ENCODE measurements at places on chromosomes 11 and 22.

- no peak for DNase-seq
Observed at GRCh38 chr11:83023410-83023809, 48.3 kb downstream of the RAB30 start.

DNA sequence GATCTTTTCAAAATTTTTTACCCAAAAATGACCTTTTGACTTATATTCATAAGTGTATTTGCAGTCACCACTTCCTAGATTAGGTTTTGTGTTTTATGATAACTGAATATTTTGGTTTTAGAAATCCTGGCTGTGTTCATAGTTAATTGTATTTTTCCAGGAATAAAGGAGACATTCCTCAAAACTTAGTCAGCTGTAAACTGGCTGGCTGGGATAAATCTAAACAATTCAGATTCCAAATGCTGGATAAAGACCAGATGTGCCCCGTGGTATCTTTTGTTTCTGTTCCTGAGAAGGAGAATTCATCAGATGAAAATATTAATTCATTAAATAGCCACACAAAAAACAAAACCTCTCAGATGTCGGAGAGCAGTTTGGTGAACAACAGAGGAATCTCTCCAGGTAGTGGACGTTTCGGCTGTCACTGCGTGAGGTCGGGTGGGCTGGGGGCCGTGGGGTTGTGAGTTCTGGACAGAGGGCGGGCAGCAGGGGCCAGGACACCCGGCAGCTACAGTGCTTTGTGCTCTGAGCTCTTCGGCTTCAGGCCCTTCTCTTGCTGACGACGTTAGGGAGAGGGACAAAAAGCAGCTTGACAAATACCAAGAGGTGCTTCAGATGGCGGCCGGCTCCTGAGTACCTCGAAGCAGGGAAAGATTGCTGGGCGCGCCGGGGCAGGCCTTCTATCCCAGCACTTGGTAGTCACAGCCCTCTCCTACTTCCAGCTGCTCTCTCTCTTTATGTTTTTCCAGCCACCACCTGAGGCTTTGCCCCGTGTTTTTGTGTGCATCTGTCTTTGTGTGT is 24.6 kb downstream of the MOV10L1 start:
- no peak for DNase-seq

DNA sequence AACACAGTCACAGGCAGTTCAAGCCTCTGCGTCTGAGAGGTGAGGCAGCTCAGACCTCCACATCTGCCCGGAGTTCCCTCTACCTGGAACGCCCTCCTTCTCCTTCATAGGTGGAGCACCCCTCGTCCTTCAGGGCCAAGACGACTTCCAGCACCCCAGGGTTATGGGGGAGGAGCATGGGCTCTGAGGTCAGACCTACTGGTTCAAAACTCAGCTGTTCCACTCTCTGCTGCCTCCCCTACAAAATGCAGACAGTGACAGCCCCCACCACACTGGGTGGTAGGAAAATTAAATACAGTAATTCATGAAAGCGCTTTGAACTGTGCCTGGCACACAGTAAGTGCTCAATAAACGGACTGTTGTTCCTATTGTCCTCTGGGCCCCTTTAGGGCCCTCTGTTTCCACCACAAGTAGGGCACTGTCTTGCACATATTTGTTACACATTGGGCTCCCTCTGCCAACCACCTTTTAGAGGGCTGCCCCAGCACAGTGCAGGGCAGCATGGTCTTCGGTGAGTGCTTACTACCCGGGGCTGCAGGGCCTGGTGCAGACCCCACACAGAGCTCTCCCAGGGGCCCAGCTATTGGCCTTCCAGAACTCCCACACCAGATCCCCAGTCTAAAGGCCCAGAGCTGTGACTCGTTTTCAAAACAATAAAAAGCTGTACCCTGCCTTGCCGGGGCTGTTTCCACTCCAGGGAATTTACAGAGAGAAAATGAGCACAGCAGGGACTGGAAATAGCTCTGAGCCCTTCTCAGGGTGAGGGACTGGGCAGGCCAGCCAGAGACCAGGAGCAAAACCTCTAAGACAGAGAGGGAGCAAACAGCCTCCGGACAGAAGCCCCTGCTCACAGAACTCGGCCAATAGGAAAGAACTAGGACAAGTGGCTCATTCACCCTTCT is 2.5 kb downstream of the TMEM184B start:
- no peak for DNase-seq

DNA sequence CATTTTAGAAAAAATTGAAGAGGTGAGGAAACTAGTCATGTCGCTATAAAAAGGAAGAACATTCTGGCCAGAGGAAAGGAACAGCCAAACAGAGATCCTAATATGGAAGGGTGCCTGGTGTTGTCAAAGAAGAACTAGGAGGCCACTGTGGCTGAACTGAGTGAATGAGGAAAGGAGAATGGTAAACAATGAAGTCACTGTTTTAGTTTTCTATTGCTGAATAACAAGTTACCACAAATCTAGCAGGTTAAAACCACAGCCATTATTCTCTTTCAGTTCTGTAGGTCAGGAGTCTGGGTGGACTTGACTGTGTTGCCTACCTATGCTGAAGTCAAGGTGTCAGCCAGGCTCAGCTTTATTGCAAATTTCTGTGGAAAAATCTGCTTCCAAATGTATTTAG is 549.3 kb upstream of the CCDC90B start:
- no peak for DNase-seq

DNA sequence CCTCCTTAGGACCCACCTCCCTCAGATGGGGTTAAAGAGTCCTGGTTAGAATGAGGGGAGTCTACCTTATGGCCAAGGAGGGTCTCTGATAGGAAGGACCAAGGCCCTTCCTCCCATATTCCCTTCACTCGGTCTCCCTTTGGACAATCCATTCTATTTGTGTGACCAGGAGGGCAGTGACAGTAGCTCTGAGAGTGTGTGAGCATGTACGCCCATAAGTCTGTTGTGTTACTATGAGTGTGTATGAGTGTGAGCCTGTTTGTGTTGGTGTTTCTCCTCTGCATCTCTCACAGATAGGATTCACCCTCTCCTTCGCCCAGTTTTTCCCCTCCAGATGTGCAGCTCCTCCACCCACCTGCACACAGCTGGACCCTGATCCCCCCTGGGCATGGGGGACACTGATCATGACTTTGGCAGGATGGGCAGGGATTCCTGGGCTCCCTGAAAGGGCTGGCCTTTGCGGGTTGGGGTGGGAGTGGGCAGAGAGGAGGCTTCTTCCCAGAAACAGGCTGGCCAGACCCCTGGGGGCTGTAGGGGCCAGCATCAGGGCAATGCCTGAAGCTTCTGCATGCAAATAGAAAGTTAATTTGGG is 14.5 kb downstream of the PHLDB1 start:
- no peak for DNase-seq

- DNase-seq = no peak
Observed at GRCh38 chr11:11845071-11845470, 3.3 kb downstream of the USP47 start.

DNA sequence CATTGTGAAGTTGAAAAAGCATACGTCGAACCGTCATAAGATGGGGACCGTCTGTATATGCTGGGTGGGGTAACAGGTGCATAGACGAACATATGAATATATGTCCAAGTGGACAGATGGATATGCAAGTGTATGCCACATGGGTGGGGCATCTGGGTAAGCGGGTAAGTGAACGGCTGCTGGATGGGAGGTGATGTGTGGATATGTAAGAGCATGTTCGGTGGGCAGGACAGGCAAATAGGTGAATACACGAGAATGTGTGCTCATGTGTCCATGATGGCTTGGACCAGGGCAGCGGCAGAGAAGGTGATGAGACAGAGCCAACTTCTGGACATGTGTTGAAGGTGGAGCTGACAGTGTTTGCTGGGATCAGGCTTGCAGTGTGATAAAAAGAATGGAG is 12.0 kb downstream of the IFITM10 start:
- DNase-seq = no peak

- DNase-seq = no peak
Observed at GRCh38 chr22:39229688-39230260, 15.0 kb downstream of the PDGFB start.

DNA sequence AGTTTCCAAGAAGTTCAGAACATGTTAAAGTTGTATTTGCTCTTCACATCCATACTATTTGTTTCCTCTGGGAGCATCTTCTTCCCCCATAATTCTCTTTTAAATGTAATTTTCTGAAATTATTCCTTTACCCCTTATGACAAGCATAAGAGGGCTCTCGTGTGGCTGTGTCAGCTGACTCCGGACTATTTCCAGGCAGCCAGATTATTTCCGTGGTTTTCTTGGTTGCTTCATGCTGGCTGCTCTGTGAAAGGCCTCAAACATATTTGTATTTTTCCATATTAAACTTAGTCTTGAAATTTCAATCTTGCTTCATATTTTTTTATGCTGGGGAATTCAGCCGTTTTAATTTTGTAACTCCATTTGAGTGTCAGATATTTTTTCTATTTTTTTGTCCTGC is 2.8 kb upstream of the MMP1 start:
- no peak for DNase-seq

DNA sequence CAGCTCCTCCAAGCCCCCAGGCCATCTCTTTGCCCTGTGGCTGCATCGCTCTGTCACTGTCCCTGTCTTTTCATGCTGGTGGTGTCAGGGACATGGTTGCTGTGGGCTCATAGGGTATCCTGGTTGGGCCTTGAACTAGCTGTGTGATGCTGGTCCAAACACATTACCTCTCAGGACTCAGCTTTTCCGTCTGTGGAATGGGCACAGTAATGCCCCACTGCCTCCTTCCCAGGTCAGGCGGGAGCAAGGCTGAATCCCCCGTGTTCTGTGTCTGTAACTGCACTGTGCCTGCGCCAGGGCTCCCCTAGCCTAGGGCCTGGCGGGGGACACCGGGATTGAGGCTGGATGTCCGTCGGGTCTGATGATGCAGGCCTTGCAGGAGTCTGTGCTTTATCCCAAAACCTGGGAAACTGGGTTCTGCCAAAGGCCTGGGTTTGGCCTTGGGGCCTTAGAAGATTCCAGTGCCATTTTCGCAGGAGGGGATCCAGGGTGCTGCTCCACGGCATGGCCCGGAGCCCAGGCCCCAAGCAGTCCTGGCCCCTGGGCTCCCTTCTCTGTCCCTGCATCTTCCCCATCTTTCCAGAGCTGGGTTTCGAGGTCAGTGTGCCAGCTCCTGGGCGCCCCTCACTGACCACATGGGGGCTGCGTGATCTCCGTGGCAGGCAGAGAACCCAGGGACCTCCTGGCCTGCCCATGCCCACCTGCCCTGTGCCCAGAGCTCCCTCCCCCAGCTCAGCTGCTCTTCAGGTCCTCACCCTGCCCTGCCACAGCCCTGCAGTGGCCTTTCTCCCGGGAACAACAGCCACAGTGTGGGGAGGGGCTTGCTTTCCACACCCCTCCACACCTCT is 32.7 kb upstream of the CELSR1 start:
- no peak for DNase-seq

DNA sequence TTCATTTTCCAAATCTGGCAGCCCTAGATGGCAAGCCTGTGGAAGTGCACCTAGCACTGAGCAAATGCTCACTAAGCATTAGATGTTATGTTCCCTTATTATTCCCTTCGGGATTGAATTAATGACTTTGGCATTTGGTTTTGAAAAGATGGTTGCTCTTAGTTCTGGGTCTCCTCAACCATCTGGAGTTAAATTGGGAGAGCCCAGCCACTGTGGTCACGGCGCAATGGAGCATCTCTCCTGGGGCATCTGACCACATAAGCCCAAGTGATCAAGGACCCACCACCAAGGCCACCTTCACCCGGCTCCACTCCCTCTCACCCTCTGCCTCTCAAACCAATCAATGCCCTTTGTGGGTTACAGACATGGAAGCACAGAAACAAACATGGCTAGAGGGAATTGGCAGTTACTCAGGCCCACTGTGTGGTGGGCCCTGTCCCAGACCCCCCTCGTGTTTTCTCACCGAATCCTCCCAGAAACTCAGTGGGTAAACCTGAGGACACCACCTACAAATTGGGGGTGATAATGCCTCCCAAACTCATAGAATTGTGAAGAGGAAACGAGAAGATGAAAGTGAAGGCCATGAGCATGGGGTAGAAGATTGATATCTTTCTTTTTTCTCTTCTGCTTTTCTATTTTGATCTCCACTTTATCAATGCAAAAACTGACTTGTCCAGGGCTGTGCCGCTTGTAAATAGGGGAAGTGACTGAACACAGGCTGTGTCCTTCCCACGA is 52.2 kb downstream of the IRAG1 start:
- DNase-seq = no peak

DNA sequence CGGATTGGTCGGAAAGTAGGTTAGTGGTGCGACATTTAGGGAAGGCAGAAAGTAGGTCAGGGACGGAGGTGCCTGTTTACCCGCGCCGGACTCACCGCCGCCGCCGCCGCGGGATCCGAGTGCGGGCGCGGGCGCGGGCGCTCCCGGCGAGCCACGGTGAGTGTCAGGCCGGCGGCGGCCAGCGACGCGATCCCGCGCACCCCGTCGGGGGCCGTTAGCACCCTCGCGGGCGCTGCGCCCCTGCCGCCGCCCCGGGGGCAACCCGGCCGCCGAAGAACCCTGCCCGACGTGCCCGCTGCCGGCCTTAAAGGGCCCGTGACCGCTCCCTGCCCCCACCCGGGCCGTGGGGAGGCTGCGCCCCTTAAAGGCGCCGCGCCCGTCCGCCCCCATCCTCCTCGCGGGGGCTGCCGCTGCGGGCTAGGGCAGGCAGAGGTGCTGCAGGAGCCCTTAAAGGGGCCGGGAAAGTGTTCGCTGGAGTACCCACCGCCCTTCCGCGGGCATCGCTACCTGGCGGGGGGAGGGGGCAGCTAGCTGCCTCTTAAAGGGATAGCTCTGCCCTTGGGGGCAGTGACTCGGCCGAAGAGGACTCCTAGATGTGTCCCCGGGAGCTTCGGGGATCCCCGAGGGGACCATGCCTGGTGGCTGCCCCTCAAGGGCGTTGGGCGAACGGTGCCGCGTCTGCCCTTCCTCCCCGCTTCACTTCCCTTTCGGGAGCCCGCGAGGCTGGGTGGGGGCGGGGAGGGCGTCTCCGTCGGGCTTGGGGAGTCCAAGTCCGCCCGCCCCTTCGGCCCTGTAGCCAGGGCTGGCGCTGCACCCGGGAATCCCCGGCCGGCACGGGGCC is at the start of gene BMAL1:
TSS of gene BMAL1 (plus strand) at position 23 of the 841 bp plus-strand sequence. CDS start 76,519 bp downstream, outside the sequence.
- no peak for DNase-seq

DNA sequence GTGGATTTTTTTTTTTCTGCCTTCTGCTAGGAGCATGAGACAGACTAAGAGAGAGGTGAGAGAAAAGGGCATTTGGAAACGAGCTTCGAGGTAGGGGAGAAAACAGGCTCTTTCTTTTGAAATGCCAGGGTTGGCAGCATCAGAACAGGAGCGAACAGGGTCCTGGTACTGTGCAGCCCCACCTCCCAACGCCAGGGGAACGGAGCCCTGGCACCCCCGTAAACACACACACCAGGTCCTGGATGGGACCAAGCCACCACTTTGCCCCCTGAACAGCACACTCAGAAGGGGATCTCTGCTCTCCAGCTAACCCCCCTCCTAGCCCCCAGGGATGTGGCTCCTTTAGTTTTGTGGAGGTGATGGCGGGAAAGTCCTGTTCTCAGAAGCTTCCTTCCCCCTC is 127.1 kb downstream of the CTTN start:
- no peak for DNase-seq

- no peak for DNase-seq
Observed at GRCh38 chr22:49934891-49935557, 16.6 kb downstream of the CRELD2 start.

DNA sequence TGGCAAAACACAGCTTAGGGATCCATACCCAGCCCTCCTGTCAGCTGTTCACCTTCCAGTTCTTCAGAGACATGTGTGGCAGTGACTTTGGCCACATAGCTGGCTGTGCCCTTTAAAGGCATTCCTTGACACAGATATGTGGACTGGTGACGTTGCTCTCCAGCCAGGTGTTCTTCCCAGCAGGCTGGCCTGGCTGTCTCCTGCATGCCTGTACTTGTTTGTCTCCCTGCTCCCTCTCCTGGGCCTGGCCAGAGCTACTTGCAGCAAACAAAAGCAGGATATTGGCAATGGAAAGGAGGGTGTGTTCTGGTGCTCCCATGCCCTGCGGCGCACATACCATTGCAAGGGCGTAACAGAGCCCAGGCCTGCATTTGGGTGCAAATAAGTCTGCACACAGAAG is 38.3 kb downstream of the PIK3IP1 start:
- no peak for DNase-seq

- no peak for DNase-seq
Observed at GRCh38 chr22:45768490-45768889, 96.9 kb downstream of the ATXN10 start.
